HS-5 (cell line): ENCODE measurements at places on chromosomes 2 and 18.

DNA sequence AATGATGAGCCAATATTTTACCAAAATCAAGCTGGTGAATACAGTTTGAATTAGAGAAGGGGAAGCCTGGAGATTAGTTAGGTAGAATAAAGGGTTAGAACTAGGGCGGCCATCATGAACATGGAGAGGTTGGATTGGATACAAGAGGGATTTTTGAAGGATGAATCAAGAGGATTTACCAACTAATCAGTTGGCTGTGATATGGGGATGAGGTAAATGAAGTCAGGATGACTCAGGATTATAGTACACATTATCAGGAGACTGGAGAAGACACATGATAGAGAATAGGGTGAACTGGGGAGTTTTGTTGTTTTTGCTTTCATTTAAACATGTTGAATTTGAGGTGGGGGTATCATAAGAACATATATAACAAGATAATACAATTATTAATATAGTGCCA, 73.8 kb upstream of the PROKR1 start:
- DNase-seq = no peak

GRCh38 chr2:68246396-68246795, 5.9 kb downstream of the PPP3R1 start:
- no peak for DNase-seq

- DNase-seq = no peak
Measured at GRCh38 chr2:3954261-3954660, 250.9 kb downstream of the DCDC2C start.

DNA sequence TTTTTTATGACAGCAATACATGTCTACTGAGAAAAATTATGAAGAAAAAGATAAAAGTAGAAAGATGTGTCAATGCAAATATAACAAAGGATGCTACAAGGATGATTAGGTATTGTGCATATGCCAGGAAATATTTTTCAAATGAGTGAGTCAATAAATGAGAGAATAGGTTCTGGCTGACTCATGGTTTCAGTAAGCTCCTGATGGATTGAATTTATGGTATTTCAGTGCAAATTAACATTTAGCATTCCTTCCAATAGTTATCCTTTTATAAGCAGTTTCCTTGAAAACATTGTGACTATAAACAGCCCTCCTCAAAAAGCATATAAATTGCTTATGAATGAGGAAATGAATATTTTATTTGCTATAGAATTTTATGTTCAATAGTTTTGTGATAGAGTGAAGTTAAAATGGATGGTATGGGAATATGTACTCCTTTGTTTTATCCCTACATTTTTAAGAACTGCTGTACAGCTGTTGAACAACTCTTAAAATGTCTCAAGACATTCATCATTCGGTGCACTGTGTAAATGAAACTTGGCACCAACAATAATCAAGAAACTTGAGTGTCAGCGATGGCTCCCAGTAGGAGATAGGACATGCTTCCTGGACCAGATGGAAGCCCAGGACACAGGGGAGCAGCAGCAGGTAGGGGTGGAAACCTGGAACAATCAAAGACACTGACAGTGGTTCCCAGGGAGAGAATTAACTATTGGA, 144.7 kb downstream of the PMAIP1 start:
- DNase-seq = peak; percentile 80

DNA sequence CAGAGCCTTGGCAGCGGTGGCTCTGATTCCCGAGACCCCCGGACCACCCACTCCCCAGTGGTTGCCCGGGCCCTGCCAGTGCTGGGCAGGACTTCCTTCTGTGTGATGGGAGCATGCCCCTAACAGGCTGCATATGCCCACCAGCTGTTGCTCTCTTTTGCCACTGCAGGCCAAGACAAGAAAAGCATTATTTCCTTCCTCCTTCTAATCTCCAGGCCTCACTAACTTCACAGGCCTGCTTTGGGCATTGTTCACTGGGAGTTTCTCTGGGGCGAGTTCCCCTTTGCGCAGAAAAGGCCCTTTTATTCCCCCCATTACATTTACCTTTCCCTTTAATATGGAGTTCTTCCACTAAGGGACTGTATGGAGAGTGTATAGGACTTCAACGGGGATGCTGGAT, 249.1 kb upstream of the SIX2 start:
- DNase-seq = no peak

GRCh38 chr2:99569386-99569785, 79.6 kb upstream of the REV1 start:
- DNase-seq = no peak

GRCh38 chr2:208713066-208713745, 306.6 kb downstream of the PTH2R start:
- DNase-seq = no peak

- no peak for DNase-seq
Measured at GRCh38 chr2:71474116-71474743, 20.9 kb downstream of the DYSF start.

- no peak for DNase-seq
Measured at GRCh38 chr2:48240912-48241311, 289.0 kb upstream of the STON1 start.

DNA sequence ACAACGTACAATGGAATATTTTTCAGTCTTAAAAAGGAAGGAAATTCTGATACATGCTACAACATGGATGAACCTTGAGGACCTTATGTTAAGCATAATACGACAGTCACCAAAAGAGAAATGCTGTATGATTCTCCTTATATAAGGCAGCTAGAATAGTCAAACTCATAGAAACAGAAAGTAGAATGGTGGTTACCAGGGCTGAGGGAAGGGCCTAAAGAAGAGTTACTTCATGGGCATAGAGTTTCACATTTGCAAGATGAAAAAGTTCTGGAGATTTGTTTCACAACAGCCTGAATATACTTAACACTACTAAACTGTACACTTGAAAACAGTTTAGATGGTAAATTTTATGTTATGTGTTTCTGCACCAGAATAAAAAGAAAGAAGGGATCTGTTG, 113.3 kb downstream of the GALNT1 start:
- DNase-seq = no peak

DNA sequence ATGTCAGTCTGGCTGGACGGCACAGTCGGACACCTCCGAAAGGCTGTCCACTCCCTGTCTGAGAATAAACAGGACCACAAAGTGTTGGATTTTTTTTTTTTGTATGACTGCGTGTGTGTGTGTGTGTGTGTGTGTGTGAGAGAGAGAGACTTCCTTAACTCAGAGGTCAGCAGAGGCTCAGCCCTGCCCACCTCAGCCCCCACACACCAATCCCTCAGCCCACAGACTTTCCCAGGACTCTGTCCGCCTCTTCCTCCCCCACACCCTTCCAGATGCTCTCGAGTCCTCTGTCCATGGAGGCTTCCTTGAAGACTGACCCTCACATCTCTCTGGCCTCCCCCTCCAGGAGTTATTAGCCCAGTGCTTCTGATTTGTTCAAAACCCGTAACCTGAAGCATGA, 147.3 kb downstream of the BCL11A start:
- DNase-seq = no peak

DNA sequence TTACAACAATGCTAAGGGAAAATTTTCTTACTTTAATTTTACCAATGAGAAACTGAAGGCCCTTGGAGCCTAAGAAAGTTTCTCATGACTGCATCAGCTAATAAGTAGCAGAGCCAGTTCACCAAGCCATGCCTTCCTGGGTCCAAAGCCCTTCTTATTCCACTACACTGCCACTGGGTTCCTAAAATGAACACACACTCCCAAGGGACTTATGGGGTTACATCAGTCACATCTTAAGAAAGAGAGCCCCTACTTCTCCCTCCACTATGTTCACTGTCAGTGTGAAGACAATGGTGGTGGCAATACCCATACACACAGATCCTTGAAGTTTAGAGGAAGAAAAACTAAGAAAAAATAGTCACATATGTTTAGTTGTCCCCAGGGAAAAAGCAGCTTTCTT, 20.6 kb downstream of the MBD2 start:
- DNase-seq = no peak

DNA sequence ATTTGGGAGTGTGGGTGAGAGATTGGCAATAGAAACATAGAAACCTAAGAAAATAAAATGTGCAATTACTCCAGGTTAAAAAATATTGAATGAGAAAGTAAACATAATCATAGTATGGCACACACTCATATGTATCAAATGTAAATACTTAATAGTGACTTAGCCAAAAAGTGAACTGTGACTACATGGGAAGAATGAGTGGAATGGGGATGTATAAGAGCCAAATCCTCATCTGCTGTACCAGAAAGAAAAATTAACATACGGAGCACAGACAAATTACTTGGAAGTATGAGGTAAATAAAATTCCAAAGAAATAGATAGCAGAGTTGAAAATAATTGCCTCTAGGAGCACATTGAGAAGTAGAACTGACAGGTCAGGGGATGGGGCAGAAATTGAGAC, 4.0 kb downstream of the FLACC1 start:
- no peak for DNase-seq

- DNase-seq = no peak
Measured at GRCh38 chr2:15299904-15300520, 261.1 kb downstream of the NBAS start.

DNA sequence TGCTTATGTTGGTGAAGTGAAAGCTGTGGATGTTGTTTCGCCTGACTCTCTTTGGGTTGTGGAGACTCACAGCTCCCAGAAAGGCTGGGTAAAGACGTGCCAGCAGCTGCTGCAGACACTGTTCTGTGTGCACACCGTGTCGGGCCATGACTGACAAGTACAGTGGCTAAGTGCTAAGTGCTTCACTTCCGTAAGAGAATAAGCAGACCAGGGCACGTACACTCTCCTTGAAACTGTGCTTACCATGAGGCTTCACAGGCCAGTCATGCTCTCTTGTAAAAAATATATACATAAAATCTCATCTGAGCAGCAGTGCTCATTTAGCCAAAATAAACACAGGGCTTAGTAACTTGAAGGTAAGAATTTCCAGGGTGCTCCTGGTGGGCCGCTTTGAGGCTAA, 86.0 kb downstream of the NRP2 start:
- no peak for DNase-seq

DNA sequence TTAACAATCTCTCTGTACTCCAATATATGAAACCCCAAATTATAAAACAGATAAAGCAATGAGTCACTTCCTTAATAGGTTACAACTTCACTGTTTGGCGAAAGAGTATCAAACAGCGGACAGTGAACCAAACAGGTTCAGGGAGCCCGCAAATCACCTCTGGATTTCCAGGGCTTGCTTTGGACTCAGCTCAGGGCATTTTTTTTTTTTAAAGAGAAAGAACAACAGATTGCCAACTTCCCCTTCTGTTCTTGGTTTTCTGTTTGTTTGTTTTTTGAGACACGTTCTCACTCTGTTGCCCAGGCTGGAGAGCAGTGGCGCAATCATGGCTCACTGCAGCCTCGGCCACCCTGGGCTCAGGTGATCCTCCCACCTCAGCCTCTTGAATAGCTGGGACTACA, 52.7 kb downstream of the ABCB11 start:
- DNase-seq = no peak

GRCh38 chr2:165820296-165820695, 26.2 kb upstream of the GALNT3 start:
- no peak for DNase-seq

GRCh38 chr18:63894106-63894772, 6.7 kb downstream of the SERPINB2 start:
- DNase-seq = no peak

GRCh38 chr2:234578389-234578788, 81.5 kb upstream of the ARL4C start:
- DNase-seq = no peak

- DNase-seq = no peak
Measured at GRCh38 chr18:48030616-48031480, 100.4 kb upstream of the SMAD2 start.

DNA sequence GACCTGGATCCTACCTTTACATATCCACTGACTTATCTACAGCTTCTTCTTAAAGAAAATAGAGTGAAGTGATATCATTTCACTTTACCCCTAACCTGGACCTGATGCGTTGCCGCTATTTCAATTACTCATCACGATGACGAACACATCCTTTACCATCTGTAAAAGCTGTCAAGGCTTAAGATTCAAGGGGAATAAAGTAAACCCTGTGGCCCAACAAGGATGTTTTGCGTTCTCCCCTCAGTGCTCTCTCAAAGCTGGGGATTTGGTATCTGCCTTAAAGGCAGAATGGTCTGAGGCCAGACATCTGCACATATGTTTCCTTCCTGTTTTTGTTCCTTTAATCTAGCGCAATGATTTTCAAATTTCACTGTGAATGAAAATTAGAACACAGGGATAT, 100.1 kb upstream of the KLF7 start:
- DNase-seq = no peak
